ENCODE measurements at places on chromosomes 12 and 14.
A peak's percentile ranks its signal among the peaks of the same experiment; 100 is the strongest.

DNA sequence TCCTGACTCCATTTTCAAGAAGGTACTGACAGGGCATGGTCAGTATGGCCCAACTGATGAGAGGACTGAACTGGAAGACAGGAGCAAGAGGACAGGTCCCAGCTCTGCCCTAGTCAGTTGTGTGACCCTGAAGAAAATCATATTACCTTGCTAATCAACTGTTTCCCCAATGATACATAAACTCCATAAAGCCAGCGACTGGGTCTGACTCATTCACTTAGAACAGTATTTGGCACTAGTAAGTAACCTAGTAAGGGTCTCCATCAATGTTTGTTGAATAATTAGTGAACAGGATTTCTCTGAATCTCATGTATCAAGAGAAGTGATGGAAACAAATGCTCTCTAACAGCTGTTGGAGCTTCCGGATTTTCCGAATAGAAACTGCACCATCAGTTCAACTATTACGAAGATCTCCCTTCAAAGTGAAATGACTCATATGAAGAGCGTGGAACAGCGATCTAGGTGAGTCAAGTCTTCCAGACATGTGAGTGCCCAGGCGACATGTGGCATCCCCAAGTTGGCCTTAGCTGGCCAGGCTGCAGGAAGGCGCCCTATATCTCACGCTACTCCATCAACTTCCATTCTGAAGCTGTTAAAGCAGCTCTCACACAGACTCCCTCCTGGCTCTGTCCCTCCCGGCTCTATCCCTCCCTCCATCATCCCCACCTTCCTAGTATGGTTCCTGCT lies 94.5 kb downstream of the TTC7B start:
- no peak for DNase-seq

- no peak for DNase-seq
Measured at GRCh38 chr14:101174980-101175606, 271.6 kb upstream of the RTL1 start.

- DNase-seq = no peak
Measured at GRCh38 chr12:120181991-120182631, 12.4 kb downstream of the GCN1 start.

- peak; percentile 17 for DNase-seq
Measured at GRCh38 chr12:98736352-98737321, 91.5 kb downstream of the APAF1 start.

GRCh38 chr12:93449277-93449676 lies 7.5 kb upstream of the UBE2N start:
- DNase-seq = no peak

GRCh38 chr12:130715998-130716968 lies at the start of gene RIMBP2:
Gene RIMBP2 (minus strand): TSS chr12:130716299. CDS start chr12:130479013, 237,286 bp downstream.
- DNase-seq = no peak

- no peak for DNase-seq
Measured at GRCh38 chr14:28783664-28784063, 17.1 kb downstream of the FOXG1 start.

- peak; percentile 60 for DNase-seq
Measured at GRCh38 chr12:118023301-118023860, 6.9 kb downstream of the RFC5 start.

DNA sequence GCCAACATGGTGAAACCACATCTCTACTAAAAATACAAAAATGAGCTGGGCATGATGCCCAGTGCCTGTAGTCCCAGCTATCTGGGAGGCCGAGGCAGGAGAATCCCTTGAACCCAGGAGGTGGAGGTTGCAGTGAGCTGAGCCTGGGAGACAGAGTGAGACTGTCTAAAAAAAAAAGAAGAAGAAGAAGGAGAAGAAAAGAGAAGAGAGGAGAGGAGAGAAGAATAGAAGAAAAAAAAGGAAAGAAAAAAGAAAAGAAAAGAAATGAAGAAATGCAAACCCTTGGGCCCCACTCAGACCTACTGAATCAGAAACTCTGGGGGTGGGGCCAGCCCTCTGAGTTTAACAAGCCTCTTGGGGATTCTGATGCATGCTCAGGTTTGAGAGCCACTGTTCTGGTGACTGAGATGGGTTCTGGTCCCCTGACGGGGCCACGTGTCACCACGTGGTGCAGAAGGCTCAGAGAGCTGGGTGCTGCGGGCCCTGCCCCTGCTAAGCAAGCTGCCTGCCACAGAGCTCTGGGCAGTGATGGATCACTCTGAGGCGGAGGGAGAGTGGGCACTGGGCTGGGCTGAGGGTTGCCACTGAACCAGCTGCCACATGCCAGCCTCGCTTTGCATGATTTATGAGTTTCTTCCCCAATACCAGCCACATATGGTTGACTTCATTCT lies 37.5 kb downstream of the ERH start:
- DNase-seq = no peak

DNA sequence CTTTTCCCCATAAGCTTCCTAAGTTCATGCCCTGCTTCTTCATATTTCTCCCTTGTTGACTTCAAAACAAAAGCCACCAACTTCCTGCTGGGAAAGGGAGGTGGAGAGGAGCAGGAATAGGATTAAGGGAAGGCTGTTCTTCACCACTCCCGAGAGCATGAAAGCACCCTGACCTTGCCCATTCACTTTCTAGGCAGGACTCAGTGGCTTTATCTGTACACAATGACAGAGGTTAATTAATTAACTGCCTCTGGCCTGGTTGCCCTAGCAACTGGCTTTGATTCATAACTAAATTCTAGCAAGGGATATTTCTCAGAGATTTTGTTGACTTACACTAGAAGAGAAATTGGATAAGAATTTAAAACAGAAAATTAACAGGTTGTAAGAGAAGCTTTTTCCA lies 396.8 kb downstream of the RPS29 start:
- no peak for DNase-seq

- DNase-seq = peak; percentile 65
Measured at GRCh38 chr14:76267322-76268046, 108.5 kb upstream of the ESRRB start.

DNA sequence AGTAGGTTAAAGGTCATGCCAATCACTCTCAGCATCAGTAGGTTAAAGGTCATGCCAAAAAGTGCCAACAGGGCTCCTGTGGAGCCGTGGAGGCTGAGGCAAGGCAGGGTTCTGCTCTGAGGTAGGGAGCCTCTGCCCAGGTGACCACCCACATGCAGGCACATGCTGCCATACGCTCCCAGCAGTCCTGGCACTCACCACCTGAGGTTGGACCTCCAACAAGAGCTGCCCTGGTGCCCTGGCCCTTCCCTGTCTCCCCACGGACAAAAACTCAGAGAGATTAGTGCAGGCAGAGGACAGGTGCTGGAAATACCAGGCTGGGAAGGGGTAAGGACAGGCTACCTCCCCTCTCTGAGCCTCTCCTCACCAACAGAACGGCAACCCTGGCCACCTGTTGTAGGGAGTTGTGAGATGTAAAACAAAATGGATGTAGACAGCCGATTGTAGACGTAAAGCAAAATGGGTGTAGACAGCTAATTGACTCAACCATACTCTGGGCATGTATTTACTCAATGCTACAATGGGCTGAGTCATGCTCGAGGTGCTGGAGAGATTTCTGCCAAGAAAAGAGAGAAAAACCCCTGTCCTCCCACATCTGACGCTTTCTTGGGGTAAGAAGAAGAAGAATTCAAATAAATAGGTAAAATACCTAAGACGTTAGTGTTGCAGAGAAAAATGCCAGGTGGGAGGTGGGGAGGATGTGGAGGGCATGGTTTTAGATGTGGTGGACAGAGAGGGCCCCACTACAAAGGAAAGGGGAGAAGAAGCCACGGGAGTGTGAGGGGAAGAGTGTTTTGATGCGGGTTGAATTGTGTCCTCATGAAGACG lies 32.4 kb downstream of the LTBP2 start:
- no peak for DNase-seq

DNA sequence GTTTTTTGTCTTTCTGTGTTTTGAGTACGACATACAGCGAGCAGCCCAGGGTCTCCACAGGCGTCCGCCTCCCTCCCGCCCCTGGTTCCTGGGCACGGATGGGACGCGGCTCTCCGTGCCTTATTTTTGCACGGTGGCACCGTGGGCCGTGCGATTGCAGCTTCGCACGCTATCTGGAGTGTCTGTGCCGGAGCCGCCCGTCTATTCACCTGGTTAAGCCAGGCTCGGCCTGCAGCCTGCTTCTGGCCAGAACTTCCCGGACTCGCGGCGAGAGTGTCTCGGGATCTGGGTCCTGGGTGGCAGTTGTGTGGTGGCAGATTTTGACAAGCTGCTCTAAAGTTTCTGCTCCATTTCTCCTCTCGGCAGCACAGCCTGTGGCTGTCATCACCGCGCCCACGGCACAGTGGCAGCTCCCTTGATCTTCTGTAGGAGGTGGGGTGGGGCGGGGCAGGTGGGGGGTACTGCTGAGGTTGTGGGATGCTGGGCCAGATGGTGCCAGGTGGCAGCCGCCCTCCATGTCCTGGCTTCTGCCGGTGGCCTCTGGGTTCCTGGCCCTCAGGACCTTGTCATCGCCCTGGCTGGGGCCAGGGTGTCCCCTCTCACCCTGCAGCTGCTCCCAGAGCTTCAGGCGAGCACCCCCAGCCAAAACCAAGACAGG lies 2.9 kb downstream of the MMP17 start:
- DNase-seq = peak; percentile 3

GRCh38 chr12:105444653-105445102 lies 114.2 kb downstream of the C12orf75 start:
- no peak for DNase-seq

DNA sequence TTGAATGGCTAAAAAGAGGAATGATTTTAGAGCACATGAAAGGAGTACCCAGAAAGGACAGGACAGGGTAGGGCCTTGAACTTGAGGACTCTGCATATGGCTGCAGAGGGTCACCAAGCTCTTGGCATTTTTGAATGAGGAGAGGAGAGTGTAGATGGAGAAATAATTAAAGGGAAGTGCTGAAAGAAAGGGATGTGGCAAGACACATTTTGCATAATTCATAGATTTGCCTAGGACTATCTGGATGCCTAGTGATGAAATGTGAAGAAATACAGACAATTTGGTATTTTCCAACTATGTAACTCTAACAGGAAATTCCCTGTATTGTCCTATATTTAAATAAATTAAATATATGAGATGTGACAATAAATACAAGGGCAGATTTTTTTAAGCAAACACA lies 27.5 kb upstream of the MDM1 start:
- no peak for DNase-seq

- no peak for DNase-seq
Measured at GRCh38 chr14:55153951-55154350, 24.9 kb downstream of the LGALS3 start.

- DNase-seq = no peak
Measured at GRCh38 chr14:43360239-43360638, 1146.8 kb downstream of the FSCB start.

DNA sequence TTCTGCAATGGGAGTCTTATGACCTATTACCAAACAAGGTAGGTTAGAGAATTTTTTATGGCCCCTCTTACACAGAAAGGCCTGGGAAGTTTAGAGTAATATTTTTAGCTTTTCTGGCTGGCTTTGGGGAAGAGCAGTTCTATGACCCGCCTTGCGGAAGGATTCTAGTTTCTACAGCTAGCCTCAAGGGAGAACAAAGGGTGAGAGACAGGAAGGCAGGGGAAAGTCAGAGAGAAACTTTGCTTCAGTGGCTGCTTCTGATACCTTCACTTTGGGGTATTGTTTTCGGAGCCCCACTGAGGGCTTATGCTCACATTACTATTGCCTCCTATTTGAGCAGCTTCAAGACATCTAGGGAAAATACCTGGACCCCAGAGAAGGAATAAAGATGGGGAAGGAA lies 80.7 kb upstream of the NUDT4 start:
- DNase-seq = no peak

DNA sequence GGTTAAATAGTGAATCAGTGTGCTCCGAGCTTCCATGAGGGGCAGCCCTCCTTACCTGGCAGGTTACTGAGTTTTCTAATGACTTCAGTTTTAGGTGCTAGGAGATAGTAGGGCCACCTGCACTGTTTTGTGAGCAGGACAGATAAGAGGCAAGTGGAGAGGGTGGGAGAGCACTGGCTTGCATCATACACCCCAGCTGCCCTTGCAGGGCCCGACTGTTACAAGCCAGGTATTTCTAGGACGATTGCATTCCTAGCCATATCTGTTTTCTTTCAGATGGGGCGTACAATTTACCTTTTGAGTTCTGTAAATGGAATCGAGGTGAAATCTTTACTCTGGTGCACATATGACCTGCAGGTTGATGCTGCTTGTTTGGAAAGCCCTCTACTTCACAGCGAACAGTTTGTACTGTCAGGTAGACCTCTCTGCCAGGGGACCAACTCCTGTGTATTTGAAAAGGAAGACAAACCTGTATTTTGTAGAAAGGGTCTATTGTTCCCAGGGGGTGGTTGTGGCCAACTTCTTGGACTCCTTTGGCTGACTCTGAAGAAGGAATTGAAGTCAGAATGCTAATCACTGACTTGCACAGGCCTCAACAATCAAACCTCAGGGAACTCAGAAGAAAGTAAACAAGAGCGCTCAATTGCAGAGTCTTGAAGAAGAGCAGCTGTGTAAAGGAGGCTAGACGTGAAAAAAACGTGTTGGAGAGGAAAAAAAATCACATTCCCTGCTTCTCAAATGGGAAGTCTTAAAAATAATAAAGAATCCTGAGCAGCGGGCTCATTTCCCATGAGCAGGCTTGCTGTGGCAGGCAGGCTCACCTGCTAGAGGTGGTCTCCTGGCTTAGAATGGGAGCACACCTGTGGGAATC lies 57.3 kb downstream of the ETV6 start:
- peak; percentile 22 for DNase-seq

GRCh38 chr14:35543006-35543405 lies 9.0 kb downstream of the INSM2 start:
- no peak for DNase-seq

DNA sequence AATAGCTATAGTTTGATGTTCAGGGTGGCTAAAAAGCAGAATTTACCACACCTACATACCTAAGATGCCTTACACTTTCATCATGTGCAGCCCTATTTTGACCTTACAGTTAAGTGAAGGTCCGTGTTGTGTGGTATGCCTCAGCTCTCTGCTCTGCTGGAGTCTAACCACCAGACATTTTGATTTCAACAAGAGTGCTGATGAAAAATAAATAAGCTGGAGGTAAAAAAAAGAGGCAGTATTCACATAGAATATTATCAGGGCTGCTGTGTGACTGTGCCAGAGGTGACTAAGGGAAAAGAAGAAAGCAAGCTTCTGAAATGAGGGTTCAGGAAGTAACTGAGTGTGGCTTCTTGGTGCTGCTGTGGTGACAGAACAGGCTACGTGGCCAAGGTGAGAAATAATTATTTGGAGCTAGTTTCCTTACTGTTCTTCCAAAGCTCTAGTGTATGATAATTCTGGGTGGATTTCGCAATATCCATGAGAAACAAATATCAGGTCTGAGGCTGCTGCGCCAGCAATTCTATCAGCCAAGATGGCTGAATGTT lies 188.8 kb downstream of the STXBP6 start:
- no peak for DNase-seq

DNA sequence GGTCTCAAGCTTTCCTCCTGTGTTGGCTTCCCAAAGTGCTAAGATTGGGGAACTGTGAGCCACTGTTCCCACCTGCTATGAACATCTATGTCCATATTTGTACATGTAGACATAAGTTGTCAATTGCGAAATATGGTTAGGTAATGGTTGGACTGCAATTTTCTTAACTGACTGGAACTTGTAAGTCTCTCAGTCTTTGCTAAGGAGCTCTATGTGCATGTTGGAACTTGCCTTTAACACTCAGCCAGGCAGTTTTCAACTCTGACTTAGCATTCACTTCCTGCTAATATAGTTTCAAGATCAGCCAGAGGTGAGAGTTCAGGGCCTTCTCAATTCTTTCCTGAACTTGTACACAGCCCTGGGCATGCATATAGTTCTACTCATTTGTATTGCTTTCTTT lies 44.5 kb upstream of the EEA1 start:
- no peak for DNase-seq

Data from midbrain (tissue), 1 donor.